ENCODE measurements at places on chromosomes 1 and 21.
A peak's percentile ranks its signal among the peaks of the same experiment; 100 is the strongest.

GRCh38 chr1:183159960-183160359, 26.1 kb upstream of the LAMC2 start:
- DNase-seq = no peak

DNA sequence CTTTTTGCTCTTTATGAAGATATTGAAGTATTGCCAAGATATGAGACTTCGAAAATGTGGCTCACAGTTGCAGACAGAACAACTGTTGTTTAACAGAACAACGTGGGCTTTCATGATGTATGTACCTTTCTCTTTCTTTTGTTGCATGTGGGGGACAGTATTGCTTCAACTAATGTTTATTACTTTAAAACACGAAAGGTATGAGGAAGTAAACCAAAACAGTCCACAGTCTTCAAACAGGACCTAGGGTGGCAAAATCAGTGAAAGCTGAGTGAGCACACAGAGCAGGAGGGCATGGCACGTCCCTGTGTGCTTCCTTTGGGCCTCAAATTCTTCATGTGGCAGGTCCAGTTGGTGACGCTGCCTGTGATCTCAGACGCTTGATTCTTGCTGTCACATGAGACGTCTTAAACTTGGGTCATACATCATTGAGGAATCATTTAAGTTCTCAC, 7.8 kb upstream of the CHAF1B start:
- no peak for DNase-seq

DNA sequence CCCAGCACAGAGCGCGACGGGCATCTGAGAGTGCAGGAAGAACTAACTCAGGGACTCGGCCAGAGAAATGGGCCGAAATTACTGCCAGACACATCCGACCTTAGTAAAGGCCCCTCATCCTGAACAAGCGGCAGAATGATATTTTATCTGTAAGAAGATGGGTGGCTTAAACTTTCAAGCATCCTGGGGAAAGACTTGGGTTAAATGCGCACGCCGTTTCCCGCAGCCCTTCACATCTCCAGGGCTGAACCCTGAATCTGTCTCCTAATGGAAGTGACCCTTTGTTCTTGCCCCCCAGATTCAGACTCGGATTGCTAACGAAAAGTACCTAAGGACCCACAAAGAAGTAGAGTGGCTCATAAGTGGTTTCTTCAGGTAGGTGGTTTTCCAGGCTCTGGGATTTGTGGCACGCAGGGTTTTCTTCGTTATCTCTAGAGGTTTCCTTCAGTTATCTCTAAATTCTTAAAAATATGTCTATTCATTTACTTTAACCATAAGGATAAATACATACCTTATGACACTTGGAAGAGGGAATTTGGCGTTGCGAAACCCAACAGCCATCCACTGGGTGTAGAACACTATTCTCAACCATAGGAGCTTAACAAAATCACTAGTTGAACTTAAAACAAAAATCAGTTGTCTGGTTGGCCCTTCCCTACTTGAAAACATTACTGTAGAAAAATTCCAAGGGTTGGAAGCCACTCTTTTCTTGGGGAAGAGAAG, 627 bp downstream of the RIIAD1 start:
- no peak for DNase-seq

DNA sequence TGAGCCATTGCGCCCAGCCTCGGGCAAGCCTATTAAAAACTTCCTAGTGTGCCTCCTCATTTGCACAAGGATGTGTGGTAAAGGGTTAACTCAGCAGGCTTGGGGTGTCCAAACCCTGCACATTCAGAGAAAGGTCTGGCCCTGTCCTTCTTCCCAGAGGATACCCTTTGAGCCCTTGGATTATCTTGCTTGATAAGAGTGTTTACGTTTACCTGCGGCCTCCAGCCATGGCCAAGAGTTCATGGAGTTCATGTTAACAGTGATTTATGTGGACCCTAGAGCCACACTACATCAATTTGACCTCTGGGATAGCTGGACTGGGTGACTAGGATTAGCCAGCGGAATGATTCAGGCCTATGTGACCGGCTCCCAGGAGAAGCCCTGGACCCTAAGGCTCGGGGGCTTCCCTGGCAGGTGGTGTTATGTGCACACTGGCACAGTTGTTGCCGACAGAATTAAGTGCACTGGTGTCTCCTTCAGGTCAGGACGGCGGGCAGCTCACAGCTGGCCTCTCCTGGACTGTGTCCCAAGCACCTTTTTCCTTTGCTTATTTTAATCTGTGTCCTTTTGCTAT, 7.7 kb upstream of the TCP10L start:
- DNase-seq = no peak

GRCh38 chr1:187001198-187001889, 172.6 kb downstream of the PLA2G4A start:
- no peak for DNase-seq

DNA sequence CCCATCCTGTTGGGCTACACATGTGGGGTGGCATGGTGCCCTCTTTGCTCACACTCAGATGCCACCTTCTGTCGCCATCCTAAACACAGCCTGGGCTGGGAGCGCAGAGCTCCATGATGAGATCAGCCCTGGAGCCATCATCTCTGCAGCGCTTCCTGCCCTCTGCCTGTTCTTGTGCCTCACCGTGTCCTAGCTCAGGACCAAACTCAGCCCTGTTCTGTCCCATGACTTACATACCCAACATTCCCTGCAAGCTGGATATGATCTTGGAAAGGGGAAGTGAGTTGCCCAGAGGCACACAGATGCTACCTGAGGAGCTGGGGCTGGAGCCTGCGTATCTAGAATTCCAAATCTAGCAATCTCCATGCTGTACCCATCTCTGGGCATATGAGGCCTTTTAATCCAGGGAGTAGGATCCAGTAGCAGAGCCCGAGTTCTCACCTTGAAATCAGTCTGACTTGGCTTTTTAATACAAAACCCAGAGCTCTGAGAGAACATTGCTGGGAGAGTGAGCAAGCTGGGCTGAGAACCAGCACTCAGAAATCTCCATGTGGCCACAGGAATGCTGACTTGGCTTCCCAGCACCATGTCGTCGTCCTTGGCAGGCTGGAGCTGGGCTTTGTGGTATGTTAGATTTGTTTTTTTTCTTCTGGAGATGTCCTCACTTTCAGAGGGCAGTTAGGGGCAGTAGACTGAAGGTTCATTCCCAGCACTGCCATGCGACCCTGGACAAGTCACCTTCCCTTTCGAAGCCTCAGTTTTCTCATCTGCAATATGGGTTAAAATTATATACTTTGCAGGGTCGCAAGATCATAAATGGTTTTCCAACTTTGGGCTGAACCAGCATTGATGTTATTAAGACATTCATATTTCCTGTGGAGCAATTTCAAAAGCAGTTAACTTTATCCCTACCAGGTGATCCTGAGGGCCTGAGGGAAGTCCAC, 2.6 kb downstream of the ALPL start:
- DNase-seq = no peak

GRCh38 chr1:198534548-198535418, 5.7 kb downstream of the ATP6V1G3 start:
- no peak for DNase-seq

- DNase-seq = peak; percentile 37
Measured at GRCh38 chr1:163730411-163730821, 408.7 kb downstream of the NUF2 start.

DNA sequence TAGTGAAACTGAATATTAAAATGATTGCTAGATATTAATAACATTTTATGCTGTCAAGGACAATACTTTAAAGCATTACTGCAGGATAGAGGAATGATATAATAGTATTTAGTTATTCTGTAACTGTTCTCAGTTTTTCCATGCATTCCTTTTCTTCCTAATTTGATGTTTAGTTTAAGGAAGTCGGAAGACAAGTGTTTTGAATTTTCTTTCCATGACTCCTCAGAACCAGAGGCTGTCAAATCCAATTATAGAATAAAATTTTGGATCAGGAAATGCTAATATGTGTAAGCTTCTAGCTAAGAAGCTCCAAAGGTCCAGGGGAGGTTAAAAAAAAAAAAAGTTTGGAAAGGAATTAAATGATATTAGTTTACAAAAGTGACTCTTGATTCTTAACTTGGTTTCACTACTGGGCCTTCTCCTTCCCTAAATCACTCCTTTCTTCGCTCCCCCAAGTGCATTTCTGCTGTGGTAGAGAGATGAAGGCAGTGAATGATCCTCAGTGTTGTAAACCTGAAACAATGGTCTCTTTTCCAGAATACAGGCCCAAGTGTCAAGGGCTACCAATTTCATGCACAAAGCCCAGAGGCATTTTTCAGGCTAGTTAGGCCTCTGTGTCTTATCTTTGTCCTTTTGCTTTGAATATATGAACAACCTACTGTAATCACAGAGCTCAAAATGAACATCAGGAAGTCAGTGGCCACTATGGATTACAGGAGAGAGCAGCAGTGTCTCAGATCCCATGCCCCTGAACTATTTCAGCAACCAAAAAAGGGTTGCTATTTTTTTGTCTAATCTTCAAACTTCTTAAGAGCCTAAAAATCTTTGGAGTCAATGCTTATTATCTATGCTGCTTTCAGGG, 6.2 kb downstream of the ADSS2 start:
- no peak for DNase-seq

GRCh38 chr1:34019741-34020552, 145.1 kb downstream of the CSMD2 start:
- DNase-seq = no peak

DNA sequence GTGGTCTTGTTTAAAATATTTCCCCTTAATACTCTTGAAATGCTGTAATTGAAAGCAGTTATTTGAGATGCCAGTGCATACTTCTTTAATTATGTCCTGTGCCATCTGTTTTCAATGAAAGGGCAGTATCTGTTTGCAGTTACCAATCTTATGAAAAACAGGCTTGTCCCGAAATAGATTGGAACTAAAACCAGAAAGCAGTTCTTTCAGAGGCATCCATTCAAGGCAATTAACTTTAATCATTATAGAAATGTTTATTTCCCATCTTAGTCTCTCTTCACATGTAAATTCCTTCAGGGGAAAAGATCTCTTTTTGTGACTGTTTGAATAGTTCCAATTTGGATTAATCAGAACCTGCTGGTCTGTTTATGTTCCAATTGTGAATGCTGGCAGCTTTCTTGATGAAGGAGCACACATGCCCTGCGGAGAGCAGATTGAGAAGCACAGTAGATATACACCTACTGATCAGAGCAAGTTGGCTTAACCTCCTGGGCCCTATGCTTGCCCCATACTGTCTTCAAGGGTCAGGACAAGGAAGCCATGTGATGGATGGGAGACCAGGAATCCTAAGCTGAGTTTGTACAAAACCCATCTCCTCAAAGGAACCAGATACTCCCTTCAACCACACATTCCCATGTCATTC, 41.6 kb upstream of the MROH9 start:
- no peak for DNase-seq

DNA sequence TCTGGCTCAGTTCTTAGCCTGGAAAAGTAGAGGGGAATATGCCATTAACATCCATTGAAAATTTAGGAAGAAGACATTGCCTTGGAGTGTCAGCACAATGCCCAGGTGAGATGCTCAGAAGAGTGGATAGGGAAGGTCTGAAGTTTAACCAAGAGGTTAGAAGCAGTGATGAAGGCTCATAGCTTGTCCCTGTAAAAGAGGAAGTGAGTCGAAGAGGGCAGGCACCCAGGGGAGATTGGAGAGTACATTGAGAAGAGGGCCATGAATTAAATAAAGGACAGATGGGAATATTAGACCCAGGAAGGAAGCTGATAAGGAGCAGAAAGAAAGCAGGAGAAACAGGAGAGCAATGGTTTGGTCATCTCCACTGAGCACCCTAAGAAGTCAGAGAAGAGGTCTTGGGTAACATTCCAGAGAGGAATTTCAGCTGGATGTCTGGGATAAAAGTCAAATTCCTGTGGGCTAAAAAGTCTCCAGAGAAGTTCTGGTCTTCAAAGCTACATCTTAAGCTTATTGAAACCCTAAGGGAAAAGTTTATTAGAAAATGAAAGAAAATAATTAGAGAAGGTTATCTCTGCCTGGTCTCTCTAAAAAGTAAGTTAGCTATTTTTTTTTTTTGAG, 17.3 kb downstream of the C8B start:
- no peak for DNase-seq

GRCh38 chr1:207007352-207008033, 25.1 kb downstream of the C1orf116 start:
- DNase-seq = no peak

GRCh38 chr1:21823206-21823979, 11.3 kb downstream of the LDLRAD2 start:
- no peak for DNase-seq

GRCh38 chr1:203099805-203100515, 14.1 kb upstream of the MYOG start:
- no peak for DNase-seq

DNA sequence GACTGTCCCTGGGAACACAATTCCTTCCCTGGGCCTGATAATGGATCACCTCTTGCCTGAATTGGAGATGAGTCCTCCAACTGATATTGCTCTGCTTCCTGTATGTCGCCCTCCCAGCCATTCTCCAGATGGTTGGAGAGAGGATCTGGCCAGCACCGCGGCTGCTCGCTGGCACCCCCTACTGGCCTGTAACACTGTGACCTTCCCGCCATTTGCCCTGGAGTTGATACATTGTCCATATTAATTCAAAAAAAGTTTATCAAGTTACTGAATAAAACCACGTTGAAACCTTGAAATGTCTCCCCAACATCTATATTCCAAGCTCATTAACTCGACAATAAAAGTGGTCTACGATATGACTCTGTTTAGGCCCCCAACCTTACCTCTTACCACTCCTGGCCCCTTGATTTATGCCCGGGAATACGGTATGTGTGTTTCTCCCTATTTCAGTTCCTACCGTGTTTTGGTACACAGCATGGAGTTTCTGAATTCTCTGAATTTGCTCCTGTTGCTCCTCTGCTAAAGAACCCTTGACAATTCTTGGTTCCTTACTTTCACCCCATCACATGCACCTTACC, 241.8 kb upstream of the KIAA0040 start:
- peak; percentile 2 for DNase-seq

DNA sequence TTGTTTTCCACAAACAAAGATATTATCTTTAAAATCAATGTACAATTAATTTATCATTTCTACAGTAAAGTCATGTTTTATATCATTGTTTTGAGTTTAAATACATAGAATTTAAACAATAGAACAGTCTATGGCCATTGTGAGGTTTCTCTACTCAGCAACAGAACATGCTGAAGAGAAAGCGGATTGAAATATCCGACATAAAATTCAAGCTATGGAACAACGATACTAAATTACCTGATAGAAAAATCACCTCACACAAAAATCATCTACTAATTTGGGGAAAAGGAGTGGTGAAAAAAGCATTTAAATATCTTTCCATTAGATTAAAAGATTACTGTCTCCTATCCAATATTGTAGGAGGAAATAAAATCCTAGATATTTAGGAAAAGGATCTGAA, 12.6 kb downstream of the CDKN2C start:
- no peak for DNase-seq

DNA sequence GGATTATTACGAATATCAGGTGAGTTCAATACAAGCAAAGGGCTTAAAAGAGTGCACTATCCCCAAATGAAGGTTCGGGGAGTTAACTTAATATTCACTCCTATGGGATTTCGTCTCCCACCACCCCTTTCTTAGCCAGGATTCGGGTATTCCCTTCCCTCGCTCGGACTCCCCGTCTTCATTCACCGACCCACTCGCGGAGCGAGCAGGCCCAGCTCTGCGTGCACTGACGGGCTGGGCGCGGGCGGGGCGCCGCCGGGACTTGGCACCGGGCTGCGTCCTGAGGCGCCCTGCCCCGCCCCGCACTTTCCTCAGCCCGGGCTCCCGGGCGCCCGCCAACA, 7.7 kb upstream of the MPZL1 start:
- peak; percentile 75 for DNase-seq

- DNase-seq = no peak
Measured at GRCh38 chr1:85933961-85934360, 222.6 kb downstream of the COL24A1 start.

GRCh38 chr1:43363283-43363934, 4.4 kb downstream of the ELOVL1 start:
- no peak for DNase-seq

All from NCI-H1105 (cell line).